ENCODE measurements at places on chromosomes 16 and 17.

GRCh38 chr17:34511931-34512330, 67.5 kb upstream of the TMEM132E start:
- DNase-seq = no peak

- no peak for DNase-seq
These were observed 25.5 kb upstream of the AXIN2 start for GRCh38 chr17:65586899-65587298.

GRCh38 chr17:74152591-74153455, 50.7 kb upstream of the RPL38 start:
- DNase-seq = no peak

DNA sequence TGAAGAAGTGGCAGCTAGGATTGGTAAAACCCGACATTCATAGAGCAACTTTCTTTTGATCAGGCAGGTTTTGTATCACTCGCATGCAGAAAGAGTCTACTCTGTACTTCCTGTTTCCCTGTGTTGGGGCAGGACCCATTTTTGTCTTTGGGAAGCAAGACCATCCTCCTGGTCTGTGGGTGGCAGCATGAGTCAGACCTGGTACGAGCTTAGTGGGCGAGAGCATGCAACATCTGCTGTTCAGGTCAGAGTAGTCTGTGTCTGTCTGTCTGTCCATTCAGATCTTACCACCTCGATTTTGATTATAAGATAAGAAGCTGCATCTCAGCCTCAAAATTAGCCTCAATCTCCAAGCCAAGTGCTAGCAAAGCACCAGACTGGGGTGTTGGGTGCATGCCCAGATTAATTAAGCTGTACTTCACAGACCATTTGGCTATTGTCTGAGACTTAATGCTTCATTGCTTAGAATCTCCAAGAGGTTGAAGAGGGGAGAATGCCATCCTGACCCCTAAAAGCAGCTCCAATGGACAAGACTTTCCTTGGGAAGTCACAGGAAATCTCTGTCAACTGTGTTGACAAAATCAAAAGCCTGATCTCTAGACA, 110.9 kb downstream of the XYLT1 start:
- DNase-seq = no peak

DNA sequence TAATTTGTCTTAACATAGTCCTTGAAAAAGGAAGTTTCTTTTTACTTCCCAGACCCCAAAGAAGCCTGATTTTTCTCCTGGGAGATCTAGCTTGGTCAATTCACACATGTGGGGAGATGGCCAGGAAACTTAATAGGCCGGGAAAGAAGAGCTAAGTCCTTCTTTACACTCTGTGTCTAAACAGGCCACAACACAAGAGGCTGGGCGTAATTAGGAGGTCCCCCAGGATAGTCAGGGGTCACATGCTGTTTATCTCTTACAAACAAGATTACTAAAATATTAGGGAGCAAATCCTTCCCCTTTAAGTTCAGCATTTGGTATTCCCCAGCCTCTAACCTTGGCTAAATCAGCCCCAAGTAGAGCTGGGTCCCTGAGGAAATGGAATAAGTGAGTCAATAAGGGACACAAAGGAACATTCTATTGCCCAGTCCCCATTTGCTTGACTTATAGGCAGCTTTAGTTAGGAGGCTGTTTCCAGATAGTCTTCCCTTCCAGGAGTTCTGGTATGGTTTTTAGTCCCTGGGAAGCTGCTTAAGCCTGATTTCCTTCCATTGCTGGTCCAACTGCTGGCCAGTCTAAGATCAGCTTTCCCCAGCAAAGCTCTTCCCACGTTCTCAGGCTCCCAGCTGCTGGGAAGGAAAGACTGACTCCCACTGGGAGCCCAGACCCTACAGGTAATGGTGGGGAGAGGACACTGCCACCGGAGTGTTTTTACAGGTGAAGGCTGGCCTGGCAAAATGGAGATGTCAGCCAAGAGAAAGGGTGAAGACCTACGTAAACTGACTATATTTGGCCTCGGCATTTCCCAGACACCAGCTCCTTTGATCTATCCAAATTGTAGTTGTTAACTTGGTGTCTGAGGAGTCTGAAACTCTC, 14.1 kb upstream of the HOXB9 start:
- DNase-seq = no peak

- no peak for DNase-seq
These were observed 24.6 kb downstream of the LYRM9 start for GRCh38 chr17:27868565-27868964.

DNA sequence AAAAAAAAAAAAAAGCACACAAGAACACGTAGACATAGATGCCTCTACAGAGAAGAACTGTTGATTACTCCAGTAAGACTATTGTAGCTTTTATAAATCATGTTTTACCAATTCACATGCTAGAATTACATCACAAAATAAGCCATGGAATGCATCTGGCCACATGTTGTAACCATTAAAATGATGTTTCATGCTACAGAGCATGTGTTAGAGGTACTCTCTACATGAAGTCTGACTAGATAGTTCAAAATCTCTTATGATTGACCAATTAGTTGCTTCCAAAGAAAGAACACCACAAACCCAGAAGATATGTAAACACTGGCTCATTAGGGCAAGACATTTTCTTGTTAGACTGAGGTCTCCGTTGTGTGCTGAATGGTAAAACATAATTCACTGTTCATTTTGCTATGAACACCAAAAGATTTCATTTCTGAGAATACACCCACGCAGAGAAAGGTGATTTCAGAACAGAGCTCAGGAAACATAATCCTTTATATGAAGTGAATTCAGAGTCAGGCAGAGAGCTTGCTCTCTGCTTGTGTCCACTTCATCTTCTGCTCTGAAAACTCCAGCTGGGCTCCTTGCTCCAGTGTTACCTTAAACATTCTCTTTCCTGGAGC, 411.4 kb upstream of the SOX9 start:
- DNase-seq = no peak

- DNase-seq = no peak
These were observed 64.5 kb upstream of the TANC2 start for GRCh38 chr17:62901544-62901943.

DNA sequence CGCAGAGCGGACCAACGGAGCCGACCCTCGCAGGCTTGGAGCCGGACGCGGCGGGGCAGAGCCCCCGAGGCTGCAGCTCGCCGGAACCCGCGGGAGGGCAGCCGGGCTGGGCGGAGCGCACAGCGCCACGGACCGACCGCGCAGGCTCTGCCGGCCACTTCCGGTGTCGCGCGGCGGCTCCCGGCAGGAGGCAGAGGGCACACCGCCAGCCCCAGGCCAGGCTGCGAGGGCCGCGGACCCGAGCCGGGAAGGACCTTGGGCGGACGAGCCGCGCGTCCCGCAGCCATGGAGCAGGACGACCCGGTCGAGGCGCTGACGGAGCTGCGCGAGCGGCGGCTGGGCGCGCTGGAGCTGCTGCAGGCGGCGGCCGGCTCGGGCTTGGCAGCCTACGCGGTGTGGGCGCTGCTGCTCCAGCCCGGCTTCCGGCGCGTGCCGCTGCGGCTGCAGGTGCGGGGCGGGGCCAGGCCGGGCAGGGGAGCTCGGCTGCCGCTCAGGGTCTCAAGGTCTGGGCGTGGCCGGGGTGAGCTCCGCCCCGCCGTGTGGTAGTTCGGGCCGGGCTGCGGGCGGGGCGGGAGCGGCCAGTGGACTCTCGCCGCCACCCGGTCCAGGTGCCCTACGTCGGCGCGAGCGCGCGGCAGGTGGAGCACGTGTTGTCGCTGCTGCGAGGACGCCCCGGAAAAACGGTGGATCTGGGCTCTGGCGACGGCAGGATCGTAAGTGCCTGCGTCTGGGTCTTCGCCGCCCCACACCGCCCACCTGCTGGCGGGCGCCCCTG, at the start of gene ANTKMT:
Gene ANTKMT (plus strand): TSS at position 157 of the 775 bp plus-strand sequence. CDS start 129 bp downstream, at position 286.
- peak; percentile 46 for DNase-seq

GRCh38 chr17:76500747-76501017, 541 bp downstream of the RHBDF2 start:
- DNase-seq = no peak

- DNase-seq = no peak
These were observed 7.4 kb upstream of the MMP2 start for GRCh38 chr16:55471448-55472097.

GRCh38 chr16:84514874-84515835, 10.7 kb upstream of the MEAK7 start:
- peak; percentile 15 for DNase-seq

DNA sequence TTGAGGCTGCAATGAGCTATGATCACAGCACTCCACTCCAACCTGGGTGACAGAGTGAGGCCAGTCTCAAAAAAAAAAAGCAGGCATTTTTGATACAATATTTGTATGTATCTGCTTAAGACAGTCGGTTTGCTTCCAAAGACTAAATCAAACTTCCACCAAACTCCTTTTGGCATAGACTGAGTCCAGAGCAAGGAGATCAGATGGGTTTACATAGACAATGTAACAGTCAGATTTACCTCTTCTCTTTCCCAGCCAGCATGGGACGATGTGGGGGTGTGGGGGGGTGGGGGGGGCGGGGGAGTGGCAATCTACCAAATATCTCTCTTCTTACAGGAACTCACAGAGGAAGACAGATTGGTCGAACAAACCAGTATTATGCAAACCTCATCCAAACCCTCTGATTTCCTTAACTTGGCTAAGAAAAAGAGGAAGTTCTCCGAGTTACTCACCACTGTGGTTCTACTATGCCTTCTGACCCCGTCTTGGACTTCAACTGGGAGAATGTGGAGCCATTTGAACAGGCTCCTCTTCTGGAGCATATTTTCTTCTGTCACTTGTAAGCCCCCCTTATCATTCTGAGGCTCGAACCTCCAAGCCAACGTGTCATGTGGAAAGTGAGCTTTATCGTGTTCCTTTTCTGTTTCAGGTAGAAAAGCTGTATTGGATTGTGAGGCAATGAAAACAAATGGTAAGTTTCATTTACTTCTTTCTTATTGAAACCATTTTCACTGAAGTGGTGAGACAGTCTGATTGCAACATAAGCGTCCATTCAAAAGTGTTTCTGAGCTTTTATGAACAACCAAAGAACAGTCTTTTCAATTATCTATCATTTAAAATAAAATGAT, at the start of gene MILR1:
Gene MILR1 (plus strand): TSS at position 451 of the 848 bp plus-strand sequence. CDS start 54 bp downstream, at position 505.
- peak; percentile 98 for DNase-seq

- no peak for DNase-seq
These were observed 2.5 kb downstream of the ADAT1 start for GRCh38 chr16:75620326-75621169.
